ENCODE measurements at places on chromosomes 7 and 10.

DNA sequence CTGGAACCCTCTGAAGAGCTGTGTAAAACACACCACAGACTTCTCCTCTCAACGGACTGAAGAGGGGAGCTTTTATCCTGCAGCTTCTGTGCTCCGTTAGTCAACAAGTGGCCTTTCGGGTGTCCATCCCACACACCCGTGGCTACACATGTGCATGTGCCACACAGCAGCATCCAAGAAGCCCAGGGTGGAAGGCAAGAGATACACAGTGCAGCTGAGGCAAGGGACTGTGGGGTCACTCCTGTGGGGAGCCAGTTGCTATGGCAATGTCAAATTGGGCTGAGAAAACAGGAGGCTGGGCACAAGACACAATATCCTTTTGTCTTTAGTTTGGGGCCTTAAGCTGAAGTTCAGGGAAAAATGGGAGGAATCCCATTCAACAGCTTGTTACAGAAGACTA is 28.7 kb downstream of the NET1 start:
- DNase-seq, result no peak

- DNase-seq, result no peak
Observed at GRCh38 chr10:114402233-114402632, 2.1 kb downstream of the AFAP1L2 start.

- no peak for DNase-seq
Observed at GRCh38 chr7:26918241-26918640, 53.9 kb upstream of the SKAP2 start.

GRCh38 chr7:70700941-70701425 is 431.0 kb upstream of the GALNT17 start:
- no peak for DNase-seq

DNA sequence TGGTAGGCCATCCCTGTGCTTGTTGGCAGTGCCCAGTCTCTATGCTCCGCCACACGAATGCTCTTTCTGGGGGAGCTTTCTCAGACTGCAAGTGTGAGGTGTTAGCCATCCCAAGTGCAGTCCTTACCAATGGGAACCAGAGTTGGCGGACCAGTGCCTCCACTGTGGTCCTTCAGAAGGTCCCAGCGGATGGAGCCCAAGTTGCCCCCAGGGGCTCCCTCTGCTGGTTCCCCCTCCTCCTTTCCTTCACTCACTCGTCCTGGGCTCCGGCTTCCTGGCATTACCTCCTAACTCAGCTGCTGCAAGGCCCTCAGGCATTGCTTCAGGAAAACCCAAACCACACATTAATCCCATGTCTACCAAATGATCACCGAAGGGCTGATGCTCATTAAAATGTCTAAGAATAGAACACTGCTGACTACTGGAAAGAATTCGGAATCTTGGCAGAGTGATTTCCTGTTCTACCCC is 139.8 kb downstream of the CUBN start:
- DNase-seq, result no peak

GRCh38 chr10:49228677-49229076 is 40.5 kb upstream of the TMEM273 start:
- no peak for DNase-seq

- no peak for DNase-seq
Observed at GRCh38 chr7:84446991-84447480, 252.4 kb upstream of the SEMA3A start.

DNA sequence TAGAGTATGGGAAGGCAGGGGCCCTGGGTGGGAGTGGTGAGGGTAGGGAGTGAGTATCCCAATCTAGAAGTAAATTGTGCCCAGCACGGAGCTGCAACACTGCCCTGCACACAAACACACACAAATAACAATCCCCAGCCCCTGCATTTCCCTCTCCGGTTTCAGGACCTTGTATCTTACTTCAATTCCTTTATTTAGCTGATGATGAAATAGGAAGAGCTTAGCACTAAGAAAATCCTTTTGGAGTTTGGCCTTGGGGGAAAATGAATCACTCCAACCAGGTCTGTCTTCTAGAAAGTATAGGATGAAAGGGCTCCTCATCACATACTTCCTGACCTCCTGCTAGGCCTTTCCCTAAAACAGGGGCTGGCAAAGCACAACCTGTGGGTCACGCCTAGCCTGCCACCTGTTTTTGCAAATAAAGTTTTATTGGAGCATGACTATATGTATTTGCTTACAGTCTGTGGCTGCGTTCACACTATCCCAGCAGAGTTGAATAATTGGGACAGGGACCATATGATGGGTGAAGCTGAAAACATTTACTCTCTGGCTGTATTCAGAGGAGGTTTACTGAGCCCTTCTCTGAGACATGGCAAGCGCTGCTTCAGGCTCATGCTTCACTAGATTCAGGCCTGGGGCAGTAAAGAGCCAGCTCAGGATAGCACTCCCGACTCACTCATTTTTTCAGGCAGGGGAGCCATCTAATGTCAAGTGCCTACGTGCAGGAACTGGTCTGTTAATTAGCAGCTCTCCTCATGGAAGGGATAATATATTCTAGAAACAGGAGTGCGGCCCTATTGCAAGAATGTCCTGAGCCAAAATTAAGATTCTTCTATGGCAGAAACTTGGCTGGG is 111.0 kb downstream of the EGFR start:
- no peak for DNase-seq

- DNase-seq, result no peak
Observed at GRCh38 chr10:69317175-69317604, 38.9 kb downstream of the HK1 start.

- DNase-seq, result no peak
Observed at GRCh38 chr10:62512732-62513475, 138.7 kb downstream of the ZNF365 start.

GRCh38 chr10:58399410-58399809 is 14.2 kb downstream of the TFAM start:
- DNase-seq, result peak; percentile 56

DNA sequence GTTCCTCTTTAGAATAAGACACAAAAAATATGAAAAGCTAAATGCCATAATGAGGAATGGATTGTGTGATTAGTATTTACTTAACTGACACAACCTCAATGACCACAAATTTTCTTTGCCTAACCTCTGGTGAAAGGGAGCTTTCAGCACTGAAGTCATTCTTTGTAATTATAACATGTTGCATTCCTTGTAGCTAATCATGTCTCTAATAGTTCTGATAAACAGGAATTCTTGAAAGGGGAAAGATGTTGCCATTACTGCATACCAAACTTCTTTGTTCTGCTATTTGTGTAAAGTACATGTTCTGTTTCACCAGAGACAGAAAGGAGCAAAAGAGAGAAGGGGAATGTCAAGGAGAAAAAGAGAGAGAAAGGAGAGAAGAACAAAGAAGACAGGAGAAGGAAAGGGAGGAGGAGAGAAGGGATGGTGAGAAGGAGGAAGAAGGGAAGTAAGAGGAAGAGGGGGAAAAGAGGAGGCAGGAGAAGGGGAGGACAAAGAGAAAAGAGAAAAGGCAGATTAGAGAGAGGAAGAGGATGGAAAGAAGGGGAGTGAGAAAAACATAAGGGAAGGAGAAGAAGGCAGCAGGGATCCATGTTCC is 120.9 kb downstream of the SEMA3D start:
- DNase-seq, result no peak

DNA sequence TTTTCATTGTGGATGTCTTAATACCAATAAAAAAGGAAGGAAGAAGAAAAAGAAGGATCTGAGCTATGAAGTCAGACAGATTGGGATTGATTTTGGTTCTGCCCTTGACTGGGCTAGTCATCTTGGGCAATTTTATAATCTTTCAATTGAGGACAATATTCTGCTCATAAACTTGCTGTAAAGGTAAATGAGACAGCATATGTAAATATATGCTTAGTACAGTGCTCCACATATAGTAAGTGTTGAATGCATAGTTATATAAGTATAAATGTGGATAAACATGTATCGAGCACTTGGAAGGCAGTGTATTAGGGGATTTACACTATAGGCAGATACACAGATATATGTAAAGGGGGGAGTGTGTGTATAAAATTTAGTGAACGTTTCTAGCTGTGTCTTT is 85.1 kb downstream of the ST7 start:
- DNase-seq, result no peak
